ENCODE measurements at places on chromosomes 3 and 15.

- DNase-seq: no peak
These were observed 246.2 kb downstream of the FAM43A start for GRCh38 chr3:194931865-194932264.

DNA sequence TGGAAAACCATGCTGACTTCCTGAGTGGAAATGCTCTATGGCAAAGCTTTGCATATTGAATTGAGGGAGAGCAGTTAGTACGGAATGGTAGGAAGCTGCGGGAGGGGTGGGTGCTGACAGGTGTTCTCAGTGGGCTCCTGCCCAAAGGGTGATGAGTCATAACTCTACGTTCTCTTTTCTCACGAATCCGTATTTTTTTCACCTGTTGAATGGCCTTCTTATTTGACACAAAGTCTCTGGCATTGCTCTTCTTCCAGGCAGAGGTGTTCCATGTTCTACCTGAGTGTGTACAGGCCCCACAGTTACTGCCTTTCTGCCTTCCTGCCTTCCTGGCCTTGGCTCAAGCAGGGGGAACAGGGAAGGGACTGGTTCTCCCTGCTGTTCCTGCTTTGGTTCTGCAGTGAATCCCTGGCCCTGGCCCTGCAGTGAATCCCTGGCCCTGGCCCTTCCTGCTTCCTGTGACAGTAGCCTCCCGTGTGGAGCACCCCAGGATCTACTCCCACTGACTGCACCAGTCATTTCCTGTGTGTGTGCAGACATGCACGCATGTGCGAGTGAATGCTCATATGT, 31.9 kb downstream of the TRAK1 start:
- DNase-seq: no peak

DNA sequence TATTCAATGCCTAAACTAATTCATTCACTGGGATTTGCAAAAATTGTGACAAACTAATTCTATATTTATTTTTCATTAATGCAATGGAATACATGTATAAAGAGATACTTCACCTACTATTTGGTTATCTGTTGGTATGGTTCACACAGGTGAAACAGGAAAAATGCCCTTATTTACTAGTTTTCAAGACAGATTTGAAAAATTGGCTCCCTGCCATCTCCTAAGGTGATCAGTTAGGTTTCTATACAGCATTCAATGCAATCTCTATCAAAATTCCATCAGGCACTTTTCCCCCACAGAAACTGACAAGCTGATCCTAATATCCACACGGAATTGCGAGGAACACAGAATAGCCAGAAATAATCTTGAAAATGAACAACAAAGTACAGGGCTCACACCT, 101.1 kb downstream of the DLG1 start:
- DNase-seq: no peak

DNA sequence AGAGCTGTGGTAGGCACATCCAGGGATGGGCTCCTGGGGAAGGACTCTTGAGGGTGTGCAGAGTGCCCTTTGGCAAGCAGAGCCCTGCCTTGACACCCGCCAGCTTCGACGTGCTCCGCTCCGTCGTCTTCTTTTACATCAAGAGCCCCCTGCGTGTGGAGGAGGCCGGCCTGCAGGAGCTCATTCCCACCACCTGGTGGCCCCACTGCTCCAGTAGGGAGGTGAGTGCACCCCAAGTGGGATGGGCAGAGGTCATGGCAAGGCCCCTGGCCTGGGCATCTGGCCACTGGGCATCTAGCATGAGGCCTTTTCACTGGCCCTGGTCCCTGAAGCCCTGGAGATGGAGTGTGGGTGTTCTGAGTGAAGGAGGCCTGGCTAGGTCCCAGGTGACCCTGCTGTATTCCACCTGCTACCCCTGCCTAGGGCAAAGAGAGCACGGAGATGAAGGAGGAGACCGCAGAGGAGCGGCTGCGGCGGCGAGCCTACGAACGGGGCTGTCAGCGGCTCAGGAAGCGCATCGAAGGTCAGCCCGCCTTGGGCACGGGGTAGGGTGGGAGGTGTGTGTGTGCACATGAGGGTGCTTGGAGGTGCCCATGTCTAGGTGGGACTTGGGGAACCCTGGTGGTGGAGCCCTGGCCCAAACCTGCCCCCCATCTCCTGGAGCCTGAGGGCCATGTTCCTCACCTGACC, 12.2 kb downstream of the RNF123 start:
- no peak for DNase-seq

DNA sequence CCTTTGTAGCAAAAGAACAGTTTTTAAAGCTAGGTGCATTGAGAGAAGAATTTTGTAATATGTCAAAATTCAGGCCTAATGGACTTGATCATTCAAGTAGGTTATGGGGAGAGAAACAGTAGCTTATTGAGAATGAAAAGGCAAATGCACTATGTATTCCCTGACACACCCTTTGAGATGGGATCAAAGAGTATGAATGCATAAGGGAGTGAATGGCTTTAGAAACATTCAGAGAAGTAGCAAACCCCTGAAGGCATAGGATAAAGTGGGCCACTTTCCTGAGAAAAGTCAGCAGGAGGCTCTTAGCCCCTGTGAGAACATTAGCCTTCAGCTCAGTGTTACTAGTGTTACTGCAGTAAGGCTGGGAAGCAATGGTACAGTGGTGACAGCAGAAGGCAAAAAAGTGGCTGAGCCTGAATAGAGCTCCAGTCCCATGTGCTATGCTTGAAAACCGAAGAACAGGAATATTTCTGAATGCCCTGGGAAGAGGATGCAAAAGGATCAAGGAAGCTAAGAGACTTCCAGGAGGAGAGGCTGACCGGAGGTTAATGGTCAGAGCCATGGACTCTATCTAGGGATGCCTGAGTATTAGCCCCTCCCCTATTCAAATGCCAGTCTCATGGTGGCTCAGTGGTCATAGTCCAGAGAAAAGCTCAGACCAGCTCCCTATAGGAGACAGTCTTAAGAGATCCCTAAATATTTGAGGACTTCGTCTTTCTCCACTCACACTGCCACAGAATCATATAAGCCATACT, 218.2 kb upstream of the SGO1 start:
- no peak for DNase-seq

DNA sequence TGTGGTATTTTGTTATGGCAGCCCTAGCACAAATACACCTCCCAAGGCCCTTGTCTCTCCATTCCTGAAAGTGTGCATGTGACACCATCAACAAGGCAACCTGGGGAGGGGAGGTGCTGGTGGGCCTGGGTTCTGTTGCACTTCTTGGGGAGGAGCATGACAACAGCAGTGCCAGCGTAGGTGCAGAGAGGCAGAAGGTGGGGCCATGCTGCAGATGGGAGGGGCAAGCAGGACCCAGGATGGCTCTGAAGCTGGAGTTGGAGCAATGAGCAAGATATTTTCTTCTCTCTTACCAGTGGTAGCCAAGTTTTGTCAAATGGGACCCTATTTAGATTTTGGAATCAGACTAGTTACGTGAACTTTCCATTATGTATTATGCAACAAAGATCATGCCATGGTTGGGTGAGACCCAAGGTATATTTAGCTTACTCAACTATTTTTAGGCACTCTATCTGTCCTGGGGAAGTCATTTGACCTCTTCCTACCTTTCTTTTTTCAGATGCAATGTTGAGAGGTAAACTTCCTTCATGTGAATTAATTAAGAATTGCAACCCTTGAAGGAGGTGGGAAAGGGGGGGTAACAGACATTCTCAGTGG, 3.4 kb downstream of the FYCO1 start:
- no peak for DNase-seq

GRCh38 chr15:89043031-89044002, 44.9 kb upstream of the ABHD2 start:
- no peak for DNase-seq

DNA sequence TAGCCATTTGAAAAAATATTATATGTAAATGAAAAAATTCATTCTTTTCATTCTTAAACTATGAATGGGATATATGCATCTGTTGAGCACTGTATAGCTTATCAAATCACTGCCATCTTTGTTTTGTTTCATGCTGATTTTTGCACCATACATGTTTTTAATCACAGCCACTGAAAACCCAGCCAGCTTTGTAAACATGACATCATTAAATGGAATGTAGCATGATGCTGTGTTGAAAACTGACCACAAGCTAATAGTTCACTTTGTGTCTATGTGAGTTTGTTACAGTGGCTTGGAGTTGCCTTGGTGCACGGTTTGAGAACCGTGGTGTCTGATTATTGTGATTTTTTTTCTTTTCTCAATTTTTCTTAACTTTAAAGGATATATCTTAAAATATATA, 75.7 kb downstream of the GMPS start:
- no peak for DNase-seq

GRCh38 chr3:191499307-191500080, 38.5 kb downstream of the PYDC2 start:
- DNase-seq: peak; percentile 35

- no peak for DNase-seq
These were observed 96.1 kb upstream of the TSEN2 start for GRCh38 chr3:12388185-12388584.

GRCh38 chr15:91113030-91113429, 13.0 kb downstream of the SV2B start:
- DNase-seq: no peak

- no peak for DNase-seq
These were observed 349.4 kb downstream of the PTPRG start for GRCh38 chr3:61910732-61911131.

- no peak for DNase-seq
These were observed 46.4 kb downstream of the MOBP start for GRCh38 chr3:39513791-39514369.

DNA sequence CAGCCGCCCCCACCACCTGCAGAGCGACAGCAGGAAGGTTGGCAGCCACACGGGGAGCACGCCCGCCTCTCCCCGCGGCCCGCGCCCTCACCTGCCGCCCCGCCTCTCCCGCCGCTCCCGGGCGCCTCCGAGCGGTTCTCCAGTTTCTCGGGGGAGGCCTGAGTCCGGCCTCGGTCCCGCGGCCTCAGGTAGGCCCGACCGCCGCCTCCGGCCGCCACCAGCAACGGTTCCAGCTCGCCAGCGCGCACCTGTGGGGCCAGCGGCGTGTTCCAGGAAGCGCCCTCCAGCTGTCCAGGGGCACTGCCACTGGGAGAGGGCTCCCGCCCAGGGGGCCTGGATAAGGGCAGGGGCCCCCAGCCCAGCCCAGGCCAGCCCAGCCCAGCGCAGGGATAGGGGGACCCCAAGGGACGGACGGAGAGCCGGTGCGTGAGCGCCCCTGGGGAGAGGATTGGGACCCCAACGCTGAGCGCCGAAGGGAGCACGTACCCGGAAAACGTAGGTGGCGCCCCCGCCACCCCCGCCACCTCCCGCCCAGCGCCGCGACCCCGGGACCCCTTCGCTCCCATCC, 2.2 kb downstream of the LTK start:
- DNase-seq: no peak

GRCh38 chr3:4309491-4310128, 6.4 kb downstream of the SETMAR start:
- DNase-seq: no peak

DNA sequence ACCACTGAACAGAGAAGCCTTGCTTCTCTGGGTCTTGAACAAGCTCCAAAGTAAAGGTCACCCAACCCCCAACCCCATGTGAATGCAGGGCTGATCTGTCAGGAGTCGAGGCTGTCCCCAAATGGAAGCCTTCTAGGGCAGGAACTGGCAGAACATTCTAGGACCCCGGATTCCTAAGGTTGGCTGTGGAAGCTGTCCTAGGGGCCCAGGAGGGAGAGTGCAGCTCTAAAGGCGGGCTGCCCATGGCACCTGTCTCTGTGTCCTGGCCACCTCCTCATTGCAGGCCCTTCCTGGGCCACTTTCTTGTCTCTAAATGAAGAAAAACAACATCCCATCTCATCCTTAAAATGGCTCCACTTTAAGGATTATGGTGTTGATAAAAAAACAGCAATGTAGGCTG, 53.6 kb upstream of the SEC61A1 start:
- DNase-seq: no peak

DNA sequence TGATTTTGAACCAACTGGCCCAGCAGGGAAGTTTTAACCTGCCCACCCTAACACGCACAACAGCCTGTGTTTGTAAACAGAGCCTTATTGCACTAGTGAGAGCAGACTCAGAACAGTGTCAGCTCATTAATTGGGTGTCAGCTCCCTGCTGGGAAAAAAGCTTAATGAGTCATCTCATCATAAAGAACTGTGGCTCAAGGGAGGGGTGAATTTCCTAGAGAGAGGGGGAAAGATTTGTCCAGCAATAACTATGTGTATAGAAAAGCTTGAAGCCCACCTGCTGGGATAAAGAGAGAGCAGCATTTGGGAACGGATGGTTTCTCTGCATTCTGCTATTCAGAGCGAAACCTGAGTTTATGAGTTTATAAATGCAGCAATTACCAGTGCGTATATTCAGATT, 48.9 kb upstream of the GMNC start:
- no peak for DNase-seq

- DNase-seq: no peak
These were observed 53.1 kb downstream of the TGFBR2 start for GRCh38 chr3:30659270-30660130.

GRCh38 chr3:126358038-126358815, 1.0 kb upstream of the KLF15 start:
- DNase-seq: no peak

GRCh38 chr15:72562878-72563277, 88.7 kb downstream of the ARIH1 start:
- no peak for DNase-seq

GRCh38 chr3:150848864-150849263, 56.4 kb downstream of the MINDY4B start:
- DNase-seq: no peak

DNA sequence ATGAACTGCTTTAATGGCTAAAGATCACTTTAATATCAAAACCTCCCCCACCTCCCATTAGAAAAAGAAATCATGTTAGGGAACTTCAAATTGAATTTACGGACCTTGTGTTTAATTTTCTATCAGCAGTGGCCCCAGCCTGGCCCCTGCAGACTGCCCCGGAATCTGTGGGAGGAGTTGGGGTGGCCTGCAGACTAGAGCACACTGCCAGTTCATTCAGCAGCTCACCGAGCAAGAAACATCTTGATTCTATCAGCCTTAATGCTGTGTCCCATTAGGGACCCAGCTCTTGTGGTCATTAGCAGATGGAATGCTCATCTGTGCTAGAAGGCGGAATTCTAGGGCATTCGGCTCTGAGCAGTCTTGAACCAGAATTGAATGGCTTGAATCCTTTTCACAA, 54.2 kb downstream of the FLNB start:
- no peak for DNase-seq

- no peak for DNase-seq
These were observed 36.3 kb downstream of the CA12 start for GRCh38 chr15:63345391-63345752.
